SK-N-SH (cell line): ENCODE measurements at places on chromosomes 2 and 18. TPM values are rescaled to one million over a fixed set of nuclear protein-coding genes. Genes with fewer than 3 reads are reported as not detected.

Gene FIGN
- polyA plus RNA-seq, result 0.74 and 0.75 TPM in 2 replicates

Gene CHST10
- polyA plus RNA-seq, result 17.6 and 20.0 TPM in 2 replicates

Gene BCL2L11
- polyA plus RNA-seq, result 2.4 and 3.3 TPM in 2 replicates

GRCh38 chr2:166411473-166412230, 35.9 kb upstream of the SCN9A start:
- no peak for DNase-seq

- DNase-seq, result no peak
These were observed 82.2 kb upstream of the LRPPRC start for GRCh38 chr2:44077942-44078511.

GRCh38 chr2:240479111-240479501, 43.6 kb downstream of the GPC1 start:
- DNase-seq, result peak; percentile 4

DNA sequence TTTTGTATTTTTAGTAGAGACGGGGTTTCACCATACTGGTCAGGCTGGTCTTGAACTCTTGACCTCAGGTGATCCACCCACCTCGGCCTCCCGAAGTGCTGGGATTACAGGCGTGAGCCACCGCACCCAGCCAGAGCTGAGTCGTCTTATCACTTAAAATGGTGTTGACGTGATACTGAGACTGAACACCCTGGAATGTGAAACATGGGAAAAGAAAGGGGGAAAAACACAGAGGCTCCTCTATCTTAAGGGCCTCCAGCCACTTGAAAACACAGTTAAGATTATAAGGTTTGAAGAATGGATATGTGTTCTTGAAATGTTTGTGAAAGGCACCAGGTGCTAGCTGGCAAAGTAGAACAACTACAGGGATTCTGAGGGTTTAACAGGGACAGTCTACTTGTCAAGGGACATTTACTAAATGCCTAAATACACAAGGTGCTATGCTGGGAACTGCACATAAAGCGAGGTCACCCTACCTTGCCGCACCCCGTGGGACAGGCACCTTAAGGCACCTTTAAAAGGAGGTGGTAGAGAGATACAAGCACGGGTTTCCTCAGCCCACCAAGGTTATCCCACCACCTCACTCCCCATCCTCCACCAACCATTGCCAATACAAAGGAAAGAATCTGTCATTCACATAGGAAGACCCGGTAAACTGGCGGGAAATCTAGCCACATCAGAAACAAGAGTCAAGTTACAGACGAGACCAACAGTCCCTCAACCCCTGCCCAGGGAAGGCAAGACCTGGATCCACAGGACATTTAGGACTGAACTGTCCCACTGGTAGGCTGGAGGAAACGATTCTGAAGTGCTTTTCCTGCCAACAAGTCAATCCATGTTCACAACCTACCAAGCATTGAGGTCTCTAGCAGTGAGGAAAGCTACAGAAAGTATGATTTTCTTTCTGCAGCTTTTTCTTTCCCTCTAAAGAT, 43.4 kb downstream of the STK39 start:
- no peak for DNase-seq

DNA sequence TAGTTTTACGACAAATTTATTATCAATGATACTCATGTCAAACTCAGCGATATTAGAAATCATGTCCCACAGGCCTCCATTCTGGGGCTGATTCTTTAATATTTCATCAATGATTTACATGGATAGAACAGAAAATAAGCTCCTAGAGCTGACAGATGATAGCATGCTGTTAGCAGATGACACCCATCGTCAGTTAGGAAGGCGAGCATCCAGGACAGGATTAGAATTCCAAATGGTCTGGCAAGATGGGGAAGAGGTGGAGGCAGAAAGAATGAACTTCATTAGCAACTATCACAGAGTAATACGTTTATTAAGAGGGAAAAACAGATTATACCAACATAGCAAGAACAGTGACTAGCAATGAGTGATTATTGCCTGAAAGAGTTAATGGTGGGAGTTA, 46.2 kb upstream of the ACVR1 start:
- no peak for DNase-seq

GRCh38 chr2:65379721-65380171, 52.7 kb downstream of the SPRED2 start:
- no peak for DNase-seq

- DNase-seq, result no peak
These were observed 129.5 kb downstream of the MTCL1 start for GRCh38 chr18:8834881-8835280.

DNA sequence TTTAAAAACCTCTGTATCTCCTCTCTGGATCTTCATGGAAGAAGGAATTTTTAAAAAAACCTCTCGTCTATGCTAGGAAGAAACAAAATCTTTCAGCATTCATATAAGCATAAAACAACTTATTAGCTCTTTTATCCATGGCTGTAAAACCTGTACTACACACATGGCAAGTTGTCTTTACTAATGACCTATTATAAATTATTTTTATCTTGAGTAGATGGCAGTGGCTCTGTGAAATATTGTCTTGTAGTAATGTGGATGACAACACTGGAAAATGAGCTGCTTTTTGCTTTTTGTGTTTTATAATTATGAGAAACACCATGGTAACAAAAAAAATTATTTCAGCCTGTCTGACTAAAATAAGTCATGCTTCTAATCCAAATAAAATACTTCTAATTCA, 18.9 kb downstream of the PHLPP1 start:
- DNase-seq, result no peak

- no peak for DNase-seq
These were observed 3.0 kb downstream of the HNRNPLL start for GRCh38 chr2:38599706-38600105.

- DNase-seq, result no peak
These were observed 433.7 kb upstream of the TRIB2 start for GRCh38 chr2:12282780-12283695.
